ENCODE measurements at places on chromosomes 11 and 22.

DNA sequence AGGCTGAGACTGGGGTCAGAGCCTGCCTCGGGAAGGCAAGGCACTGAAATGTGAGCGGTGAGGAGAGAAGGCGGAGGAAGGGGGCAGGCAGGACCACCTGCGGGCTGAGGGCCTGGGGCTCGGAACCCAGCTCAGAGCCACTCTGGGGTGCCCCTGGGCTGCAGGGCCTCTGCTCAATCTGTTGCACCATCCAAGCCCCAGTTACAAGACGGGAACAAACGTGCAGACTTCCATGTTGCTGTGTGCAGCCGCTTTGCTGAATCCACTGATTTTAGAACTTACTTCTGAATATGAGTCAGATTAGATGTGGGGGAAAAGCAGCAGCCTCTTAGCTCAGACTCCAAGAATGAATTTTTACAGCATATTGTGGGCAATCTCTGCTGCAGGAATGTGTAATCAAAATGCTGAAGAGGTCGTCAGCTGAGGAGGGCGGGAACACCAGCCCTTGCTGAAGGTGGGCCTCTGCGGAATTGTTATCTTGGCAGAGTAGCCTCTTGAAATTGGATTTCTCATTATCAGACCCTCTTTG, 21.6 kb downstream of the PARVG start:
- DNase-seq: no peak

DNA sequence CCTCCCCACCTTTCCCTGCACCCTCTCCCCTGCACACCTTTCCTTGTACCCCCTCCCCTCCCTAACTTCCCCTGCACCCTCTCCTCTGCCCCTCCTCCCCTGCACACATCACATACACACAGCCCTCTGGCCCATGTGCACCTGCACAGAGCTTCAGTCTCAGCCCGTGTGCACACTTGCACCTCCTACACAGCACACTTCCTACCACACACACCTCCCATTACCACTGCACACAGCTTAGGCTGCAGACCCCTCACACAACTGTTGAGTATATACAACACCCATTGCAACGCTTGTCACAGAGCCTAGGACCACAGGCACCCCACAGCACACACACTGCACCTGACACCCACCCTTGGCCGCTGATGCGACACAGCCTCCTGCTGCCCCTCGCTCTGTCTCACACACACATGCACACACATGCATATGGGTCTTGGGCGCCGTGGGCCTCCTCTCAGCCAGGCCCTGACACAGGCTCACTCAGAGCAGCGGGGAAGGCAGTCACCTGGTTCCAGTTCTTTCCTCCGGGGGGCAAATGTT, 411 bp downstream of the SIGIRR start:
- no peak for DNase-seq

- no peak for DNase-seq
Measured at GRCh38 chr11:43919852-43920597, 22.4 kb upstream of the C11orf96 start.

GRCh38 chr11:12200279-12200990, 90.0 kb downstream of the MICAL2 start:
- peak; percentile 58 for DNase-seq

DNA sequence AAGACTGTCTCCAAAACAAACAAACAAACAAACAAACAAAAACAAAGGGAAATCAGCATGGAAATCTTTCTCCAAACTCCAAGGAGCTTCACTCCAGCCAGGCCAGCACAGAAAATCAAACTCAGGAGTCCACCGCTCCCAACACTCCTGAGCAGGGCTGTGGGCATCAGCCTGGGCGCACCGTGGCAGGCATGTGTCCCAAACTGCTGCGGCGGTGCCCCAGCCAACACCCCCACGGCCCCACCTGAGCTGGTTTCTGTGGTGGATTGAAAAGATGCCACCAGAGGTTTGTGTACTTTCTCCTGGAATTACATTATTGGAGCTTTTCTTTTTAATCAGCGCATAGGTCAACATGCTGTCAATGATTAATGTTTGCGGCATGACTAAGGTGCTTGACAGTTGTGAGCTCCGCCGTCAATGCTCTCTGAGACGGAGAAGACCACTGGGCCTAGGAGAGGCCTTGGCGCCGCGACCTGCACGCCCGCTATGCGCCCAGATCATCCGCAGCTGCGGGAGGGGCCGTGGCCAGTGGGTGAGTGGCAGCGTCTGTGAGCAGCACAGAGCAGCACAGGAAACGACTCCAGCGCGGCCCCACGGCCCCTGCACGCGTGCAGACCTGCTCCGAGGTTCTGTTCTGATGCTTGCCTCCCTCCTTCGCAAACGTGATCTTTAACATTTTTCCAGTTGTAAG, 18.1 kb downstream of the DRD4 start:
- DNase-seq: no peak

GRCh38 chr11:123822599-123822998, 16.4 kb upstream of the OR6M1 start:
- no peak for DNase-seq

- DNase-seq: no peak
Measured at GRCh38 chr11:13336246-13336878, 58.8 kb downstream of the BMAL1 start.

DNA sequence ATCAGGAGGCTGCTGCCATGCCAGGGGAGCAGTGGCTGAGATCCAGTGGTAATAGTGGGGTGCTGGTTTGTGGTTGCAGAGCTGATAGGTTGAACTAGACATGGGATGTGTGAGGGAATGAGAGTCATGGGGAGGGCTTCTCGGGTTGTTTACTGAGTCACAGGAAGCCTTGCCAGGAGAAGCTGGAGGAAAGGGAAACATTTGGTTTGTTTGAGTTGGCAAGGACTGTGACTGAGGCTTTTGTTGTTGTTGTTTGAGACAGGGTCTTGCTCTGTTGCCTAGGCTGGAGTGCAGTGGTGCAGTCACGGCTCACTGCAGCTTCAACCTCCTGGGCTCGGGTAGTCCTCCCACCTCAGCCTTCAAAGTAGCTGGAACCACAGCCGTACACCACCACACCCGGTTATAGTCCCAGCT, 49.3 kb downstream of the CABIN1 start:
- DNase-seq: no peak

- DNase-seq: no peak
Measured at GRCh38 chr11:26622181-26622580, 50.1 kb upstream of the MUC15 start.

DNA sequence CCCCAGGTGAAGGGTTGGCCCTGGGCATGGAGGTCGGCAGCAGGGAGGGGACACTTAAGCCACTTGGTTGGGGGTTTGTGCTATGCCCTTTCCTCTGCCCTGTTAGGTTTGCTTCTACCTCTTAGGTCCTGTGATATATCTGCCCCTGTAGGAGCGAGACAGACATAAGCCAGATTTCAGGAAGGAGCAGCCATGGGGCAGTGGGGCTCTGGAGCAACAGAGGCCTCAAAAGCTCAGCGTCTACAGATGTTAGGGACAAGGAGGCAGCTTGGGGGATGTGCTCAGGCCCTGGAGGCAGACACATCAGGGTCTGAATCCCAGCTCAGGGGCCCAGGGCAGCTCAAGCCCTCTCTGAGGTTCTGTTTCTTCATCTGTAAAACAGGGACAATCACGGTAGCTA, 27.2 kb upstream of the KCNQ1OT1 start:
- no peak for DNase-seq

DNA sequence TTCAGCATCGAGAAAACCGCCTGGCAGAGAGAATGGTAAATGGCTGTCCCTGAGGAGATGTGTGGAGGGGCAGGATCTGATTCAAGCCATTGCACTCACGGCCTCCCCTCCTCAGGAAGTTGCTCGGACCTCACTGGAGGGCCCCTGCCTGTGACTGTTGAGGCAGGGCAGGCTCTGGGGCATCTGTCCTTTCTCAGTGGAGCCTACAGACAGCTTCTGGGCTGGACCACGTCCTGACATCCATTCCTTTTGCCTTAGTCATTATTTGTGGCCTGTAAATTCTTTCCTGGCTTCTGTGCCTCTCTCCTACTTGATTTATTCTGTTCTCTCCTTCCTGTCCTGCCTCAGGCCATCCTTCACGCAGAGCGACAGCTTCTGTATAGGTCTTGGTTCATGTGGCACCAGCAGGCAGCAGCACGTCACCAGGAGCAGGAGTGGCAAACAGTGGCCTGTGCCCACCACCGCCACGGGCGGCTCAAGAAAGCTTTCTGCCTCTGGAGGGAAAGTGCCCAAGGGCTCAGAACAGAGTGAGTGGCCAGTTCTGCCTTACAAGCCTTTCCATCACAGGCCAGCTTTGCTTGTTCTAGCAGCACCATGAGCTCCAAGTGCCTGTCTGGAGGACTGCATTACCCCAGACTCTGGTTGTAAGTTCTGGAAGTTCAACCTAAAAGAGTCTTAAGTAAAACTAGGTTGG, 59.6 kb downstream of the PISD start:
- no peak for DNase-seq

DNA sequence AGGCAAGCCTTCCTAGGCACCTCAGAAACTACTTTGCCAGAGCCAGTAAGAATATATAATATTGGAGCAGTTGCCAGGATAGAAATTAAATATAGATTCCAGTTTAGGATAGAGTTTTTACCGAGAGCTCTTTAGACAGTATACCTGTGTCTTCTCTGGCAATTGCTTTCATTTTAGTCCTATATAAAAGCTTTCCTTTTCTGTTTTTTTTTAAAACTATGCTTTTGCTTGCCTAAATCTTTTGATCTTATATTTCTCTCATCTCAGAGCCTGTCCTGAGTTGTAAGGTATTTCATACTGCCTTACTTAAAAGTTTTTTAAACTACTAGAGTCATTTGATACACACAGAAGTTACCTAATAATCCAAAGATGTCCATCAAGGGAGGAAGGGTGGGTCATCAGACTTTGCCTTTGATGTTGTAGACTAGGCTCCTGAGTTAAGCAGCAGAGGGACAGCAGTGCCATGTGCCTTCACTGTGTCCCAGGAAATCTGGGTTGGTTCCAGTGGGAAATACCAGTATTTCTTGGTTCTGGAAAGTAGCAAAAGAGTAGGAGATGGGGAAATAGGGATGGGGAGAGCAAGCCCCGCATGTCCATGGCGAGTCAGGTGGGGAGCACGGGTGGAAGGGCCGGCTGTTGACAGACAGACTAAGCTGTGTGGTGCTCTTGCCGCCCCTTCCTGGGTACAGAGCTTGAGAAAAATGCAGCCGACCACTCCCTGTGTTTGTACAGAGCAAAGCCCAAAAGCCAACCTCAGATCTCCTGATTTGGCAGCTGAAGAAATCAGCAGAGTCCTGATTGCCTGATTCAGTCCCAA, 11.2 kb downstream of the MCAM start:
- DNase-seq: no peak

- no peak for DNase-seq
Measured at GRCh38 chr11:61339490-61339878, 6.5 kb downstream of the TKFC start.

- no peak for DNase-seq
Measured at GRCh38 chr11:27465629-27466028, 7.0 kb downstream of the LGR4 start.

DNA sequence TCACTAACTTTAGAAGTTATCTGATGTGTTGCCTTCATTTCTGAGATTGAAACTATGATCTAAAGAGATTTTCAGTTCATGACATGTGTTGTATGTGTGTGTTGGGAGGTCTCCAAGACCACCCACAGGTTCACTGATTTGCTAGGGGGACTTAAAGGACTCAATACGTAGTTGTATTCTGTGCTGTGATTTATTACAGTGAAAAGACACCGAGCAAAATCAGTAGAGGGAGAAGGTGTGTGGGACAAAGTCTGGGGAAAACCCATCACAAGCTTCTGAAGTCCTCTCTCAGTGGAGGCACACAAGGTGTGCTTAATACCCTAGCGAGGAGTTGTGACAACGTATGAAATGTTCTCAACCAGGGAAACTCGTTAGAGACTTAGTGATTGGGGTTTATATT, 35.6 kb downstream of the RNF169 start:
- DNase-seq: no peak

DNA sequence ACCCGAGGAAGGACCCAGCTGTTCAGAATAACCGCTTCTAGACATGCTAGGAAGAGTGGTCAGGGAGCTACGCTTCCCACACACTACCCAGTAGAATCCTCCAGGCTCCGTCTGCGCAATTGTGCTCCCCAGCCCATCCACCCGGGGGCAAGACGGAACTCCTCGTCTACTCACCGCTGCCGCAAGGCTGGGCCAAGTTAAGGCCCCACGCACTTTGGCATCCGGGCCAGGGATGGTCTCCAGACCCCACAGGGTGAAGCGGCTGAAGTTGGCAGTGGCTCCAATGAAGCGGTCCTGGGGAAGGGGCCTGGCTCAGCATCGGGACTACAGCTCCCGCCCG, 757 bp downstream of the RNASEH2C start:
- peak; percentile 43 for DNase-seq

Measured in activated naive CD8-positive, alpha-beta T cell treated with anti-CD3 and anti-CD28 coated beads, Interleukin-2, amount 50 U/mL, for 24 hours (primary cell).